GM19239 (cell line): ENCODE measurements at places on chromosomes 16 and 17.

- DNase-seq = no peak
Measured at GRCh38 chr17:43755389-43755875, 3.2 kb downstream of the SOST start.

GRCh38 chr16:57941016-57941664, 29.8 kb downstream of the CNGB1 start:
- no peak for DNase-seq

DNA sequence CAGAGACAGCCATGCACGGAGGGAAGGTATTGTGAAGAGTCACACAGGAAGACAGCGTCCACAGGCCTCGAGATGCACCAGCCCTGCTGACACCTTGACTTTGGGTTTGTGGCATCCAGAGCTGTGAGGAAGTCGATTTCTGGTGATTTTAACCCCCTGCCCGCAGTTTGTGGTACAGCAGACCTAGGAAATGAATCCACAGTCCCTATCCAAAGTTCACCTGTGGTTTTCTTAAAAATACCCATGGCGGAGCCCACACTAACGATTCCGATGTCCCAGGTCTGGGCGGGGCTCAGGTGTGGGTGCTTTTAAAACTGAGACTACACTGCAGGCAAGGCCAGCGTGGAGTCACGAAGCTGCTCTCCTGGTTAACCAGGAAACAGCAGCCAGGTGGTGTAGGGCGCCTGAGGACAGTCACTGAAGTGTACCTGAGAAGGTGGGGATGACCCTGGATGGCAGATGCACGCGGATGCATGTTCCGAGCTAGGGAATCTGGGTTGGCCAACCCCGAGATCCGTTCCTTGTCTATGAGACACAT, 14.4 kb upstream of the MEAK7 start:
- DNase-seq = no peak

DNA sequence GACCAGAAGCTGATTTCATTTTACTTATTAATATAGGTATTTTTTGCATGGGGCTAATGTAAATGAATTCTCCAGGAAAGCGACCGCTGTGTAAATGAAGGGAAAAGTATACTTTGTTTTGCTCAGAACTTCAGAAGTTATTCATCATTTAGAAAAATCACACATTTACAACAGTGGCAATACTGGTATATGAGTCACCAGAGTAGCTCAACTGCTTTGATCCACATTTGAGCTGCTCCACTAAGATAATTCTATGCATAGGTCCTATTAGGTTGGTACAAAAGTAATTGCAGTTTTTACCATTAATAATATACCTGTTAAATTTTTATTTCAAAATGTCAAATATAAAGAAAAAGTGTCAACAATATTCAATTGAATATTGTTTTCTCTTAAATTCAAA, 22.9 kb upstream of the DYNLRB2 start:
- DNase-seq = no peak

DNA sequence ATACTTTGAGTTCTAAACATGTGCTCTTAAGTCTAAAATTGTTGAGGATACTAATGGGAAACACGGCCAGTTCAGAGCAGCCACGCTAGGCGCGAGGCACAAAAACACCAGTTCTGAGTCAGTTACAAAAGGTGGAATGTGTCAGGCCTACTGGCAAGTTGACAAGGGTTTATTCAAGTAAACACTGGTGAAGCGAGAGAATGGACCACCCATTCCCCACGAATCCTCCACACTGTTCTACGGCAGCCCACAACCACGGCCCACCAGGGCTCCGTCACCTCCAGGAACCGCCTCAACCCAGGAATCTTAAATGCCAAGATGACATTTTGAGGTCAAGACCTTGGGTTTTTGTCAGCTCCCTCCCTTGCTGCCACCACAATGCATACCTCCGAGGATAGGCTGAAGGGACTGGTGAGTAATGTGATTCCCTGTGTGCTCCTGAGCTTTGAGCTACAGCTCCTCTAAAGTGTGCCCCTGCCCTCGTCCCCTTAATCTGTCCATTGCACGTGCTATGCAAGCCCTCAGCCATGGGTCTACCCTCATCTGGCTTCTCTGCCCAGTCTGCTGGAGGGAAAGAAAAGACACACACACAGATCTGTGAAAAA, 28.5 kb upstream of the TRAP1 start:
- no peak for DNase-seq

- DNase-seq = no peak
Measured at GRCh38 chr17:13874817-13875216, 194.5 kb upstream of the COX10 start.

- no peak for DNase-seq
Measured at GRCh38 chr16:87418644-87419043, 26.5 kb downstream of the MAP1LC3B start.

GRCh38 chr17:13569398-13570123, 32.2 kb downstream of the HS3ST3A1 start:
- no peak for DNase-seq

DNA sequence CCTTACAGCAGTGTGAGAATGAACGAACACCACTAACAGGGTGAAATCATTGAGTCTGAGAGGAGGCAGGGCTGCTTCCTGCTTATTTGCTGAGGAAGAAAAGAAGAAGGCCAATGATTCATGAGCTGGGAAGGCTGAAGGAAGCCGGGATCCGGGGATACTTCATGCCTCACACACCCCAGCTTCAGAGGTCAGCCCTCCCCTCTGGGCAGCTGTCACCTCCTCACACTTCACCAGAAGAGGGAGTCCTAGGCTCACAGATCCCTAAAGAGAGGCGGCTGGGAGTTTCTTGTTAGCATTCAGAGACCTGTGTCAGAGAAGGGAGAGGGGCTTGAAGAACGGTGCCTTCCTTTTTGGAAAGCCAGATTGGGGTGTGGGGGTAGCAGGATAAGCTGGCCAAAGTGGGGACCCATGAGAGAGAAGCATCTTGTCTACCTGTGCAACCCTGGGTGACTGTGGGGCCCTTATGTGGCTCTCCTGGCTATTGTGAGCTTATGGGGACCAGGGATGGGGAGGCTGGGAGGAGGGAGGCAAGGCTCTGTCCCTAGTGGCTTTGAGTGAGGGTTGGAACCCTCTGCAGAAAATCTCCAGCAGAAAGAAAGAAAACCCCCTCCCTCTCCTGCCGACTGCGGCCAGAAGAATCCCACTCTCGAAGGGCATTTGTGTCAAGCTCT, 94.6 kb downstream of the RGS9 start:
- DNase-seq = peak; percentile 59

GRCh38 chr17:51191895-51192294, 25.7 kb downstream of the NME2 start:
- DNase-seq = no peak

GRCh38 chr16:80973991-80974390, 32.7 kb downstream of the CMC2 start:
- DNase-seq = no peak

- no peak for DNase-seq
Measured at GRCh38 chr17:47897561-47897960, 1.5 kb downstream of the SP2 start.

GRCh38 chr17:50582741-50583140, 22.2 kb downstream of the CACNA1G start:
- no peak for DNase-seq

DNA sequence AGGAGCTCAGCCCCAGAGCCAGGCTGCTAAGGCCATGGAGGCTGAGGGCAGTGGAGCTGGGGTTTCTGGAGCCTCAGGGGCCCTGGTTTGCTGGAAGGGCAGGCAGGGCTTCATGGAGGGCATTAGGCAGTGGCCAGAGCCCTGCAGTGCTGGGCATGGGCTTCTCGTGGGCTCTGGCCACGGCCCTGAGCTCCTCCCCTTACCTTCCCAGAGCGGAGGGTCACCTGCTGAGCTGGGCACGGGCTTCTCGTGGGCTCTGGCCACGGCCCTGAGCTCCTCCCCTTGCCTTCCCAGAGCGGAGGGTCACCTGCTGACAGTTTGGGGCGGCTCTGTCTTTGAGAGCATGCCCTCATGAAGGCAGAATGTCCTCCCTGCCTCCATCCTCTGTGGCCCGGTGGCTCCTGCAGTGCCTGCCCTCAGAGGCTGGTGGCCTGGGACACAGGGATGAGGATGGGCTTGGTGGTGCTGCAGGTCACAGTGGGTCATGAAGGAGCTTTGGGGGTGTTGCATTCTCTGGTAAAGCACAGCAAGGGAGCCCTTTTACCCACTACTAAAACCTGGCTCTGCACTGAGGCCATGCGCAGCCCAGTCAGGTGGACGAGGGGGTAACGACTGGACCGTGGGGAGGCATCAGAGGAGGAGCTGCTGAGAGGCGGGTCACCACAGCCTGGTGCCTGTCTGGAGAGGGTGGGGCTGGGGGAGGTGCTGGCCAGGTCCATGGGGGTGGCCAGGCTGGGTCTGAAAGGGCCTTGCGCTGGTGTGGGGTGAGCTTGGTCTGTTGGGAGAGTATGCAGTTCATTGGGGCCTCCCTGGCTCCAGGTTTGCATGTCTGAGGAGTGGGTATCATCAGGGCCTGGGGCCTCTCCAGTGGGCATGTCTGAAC, 2.9 kb upstream of the RNPS1 start:
- DNase-seq = no peak

DNA sequence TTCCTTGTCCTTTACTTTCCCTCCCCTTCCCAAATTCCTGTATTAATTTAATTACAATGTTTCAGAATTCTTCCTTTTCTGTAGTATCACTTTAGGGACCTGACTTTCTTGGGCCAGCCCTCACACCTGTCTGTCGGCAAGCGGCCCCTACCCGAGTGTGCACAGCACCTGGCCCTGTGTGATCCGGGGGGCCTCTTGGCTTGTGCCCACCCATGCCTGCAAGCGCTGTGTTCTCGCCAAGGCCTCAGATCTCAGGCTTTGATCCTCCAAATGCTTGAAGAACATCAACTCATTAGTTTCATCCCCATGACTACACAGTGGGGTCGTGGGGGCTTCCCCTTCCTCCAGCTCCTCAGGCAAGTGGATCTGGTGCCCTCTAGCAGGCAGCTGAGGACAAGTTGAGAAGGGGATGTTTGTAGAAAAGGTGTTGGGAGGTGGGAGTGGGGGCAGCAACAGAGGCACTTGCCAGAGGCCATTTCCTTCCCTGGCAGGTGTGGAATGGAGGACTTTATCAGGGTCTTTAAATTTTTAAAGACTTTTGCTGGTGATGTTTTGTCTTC, 15.7 kb upstream of the CDH3 start:
- DNase-seq = no peak

- DNase-seq = no peak
Measured at GRCh38 chr17:38556239-38556638, 49.5 kb downstream of the SRCIN1 start.

DNA sequence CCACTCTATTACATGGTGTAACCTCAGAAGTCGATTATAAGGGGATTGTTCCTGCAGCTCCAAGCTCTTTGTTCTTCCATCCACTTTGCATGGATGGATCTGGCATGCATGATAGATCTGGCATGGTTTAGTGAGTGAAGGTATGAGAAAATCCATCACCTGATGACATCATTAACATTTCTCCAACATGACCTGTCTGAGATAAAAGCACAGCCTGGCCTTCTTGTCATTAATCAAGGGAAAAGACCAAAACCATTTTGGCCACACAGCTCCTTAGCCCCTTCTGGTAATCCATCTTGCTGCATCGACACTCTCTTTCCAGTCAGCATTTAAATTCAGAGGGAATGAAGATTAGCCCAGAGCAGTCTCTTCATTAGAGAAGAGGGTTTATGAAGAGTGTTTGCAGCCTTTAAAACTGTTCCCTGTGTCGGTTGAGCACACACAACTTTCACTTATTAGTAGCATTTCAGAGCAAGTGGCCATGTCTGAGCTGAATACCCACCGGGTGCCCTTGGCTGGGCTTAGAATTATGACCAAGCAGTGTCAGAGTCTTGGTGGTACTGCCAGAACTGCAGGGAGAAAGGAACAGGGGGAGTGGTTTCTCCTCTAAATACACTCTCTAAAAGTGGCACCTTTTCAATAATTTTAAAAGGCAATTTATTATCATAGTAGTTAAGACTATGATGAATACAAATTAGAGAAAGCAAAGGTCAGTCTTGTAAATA, 246.0 kb downstream of the HAPSTR1 start:
- DNase-seq = no peak

- DNase-seq = no peak
Measured at GRCh38 chr17:77838748-77839697, 119.5 kb upstream of the TNRC6C start.

DNA sequence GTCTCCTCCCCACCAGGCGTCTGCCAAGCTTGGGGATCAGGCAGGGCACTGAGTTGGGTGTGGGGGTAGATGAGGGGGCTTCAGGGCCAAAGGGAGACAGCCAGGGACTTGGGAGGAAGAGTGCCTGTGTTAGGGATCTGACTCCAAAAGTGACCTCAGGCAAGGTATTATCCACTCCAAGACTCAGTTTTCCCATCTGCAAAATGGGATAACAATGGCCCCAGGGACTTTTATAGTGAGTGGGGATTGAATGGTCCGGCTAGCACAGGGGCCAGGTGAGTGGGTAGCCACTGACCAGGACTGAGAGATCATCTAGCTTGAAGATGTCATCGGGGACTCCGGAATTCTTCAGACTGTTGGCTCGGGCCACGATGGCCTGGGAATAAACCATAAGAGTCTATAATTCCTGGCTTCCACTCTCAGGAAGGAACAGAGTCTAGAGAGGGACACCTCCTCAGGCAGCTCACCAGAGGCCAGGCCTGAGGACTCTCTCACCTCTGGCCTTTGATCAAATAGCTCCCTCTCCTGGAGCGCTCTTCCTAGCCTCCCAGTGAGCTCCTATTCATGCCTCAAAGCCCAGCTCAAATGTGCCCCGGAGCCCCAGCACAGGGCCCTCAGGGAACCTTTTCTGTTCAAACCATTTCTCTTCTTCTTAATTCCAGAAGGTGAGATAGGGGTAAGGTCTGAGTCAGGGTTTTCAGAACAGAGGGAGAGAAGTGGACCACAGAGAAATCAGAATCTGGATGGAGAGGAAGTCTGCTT, 3.5 kb downstream of the FLII start:
- no peak for DNase-seq
